ENCODE measurements at places on chromosomes 7 and 10.

- DNase-seq = no peak
- no peaks in the 10 kb centered on the region for H3K36me3 ChIP-seq
- no peaks in the 10 kb centered on the region for H3K27me3 ChIP-seq
- no peaks in the 10 kb centered on the region for H3K4me1 ChIP-seq
Measured at GRCh38 chr10:66095610-66096009, 830.2 kb upstream of the LRRTM3 start.

GRCh38 chr10:5563321-5563961 is 38.7 kb downstream of the CALML3 start:
- peaks cover 5% of the 10 kb centered on the region for H3K36me3 ChIP-seq
- H3K4me1 ChIP-seq = peaks cover 13% of the 10 kb centered on the region
- H3K4me3 ChIP-seq = peak overlapping the region; percentile 63
- H3K27ac ChIP-seq = no peak overlapping the region

- peaks cover 23% of the 10 kb centered on the region for H3K36me3 ChIP-seq
- H3K27me3 ChIP-seq = no peaks in the 10 kb centered on the region
- H3K4me3 ChIP-seq = no peak overlapping the region
- H3K4me1 ChIP-seq = peaks cover 5% of the 10 kb centered on the region
- DNase-seq = no peak
- no peak overlapping the region for H3K27ac ChIP-seq
Measured at GRCh38 chr7:158924956-158925355, 68.6 kb downstream of the DYNC2I1 start.

GRCh38 chr7:80540836-80541235 is 29.0 kb upstream of the GNAT3 start:
- no peaks in the 10 kb centered on the region for H3K27me3 ChIP-seq
- H3K27ac ChIP-seq = no peak overlapping the region
- no peaks in the 10 kb centered on the region for H3K36me3 ChIP-seq
- H3K4me3 ChIP-seq = no peak overlapping the region

DNA sequence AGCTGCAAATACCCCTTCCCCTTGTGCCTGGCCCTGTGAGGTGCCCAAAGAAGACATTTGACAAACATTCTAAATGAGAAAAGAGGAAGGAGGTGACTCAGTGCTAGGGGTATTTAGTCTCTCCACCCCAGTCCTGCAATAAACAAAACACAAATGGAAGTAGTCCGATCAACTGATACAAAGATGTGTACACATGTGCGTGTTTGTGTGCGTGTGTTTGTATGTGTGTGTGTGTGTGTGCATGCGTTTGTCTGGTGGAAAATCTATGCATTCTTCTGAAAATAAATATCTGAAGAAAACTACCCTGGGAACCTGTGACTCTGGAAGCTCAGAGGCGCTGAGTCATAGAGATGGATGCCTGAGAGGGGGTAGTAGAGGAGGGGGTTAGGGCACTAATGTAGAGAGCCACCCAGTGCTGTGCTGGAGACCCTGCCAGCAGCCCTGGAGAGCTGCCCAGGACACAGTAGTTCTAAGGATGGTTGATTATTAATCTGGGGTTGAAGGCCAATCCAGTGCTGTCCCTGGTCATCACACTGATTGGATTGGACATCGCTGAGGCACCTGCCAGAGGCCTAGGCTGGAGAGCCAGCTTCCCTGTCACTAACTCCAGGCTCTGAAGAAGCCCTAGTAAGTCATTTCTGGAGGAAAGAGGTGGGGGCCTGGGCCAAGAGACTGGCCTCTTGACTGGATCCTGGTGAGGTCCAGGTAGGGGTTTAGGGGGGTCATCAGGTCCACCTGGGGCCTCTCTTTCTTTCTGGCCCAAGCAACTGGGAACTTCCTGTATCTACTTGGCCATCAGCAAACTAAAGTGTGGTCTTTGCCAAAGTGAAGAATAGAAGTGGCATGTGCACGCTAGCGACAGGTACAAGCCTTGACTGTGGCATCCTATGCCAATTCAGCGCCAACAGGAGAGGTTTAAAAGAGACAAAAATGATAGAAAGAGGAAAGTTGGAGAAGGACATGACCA is 18.5 kb downstream of the SFTPA1 start:
- H3K27me3 ChIP-seq = peaks cover 37% of the 10 kb centered on the region
- no peak overlapping the region for H3K4me3 ChIP-seq
- no peaks in the 10 kb centered on the region for H3K4me1 ChIP-seq
- H3K36me3 ChIP-seq = no peaks in the 10 kb centered on the region

- peaks cover 71% of the 10 kb centered on the region for H3K27me3 ChIP-seq
- H3K36me3 ChIP-seq = no peaks in the 10 kb centered on the region
- no peak overlapping the region for H3K4me3 ChIP-seq
- DNase-seq = no peak
Measured at GRCh38 chr7:22551768-22552513, 52.0 kb upstream of the STEAP1B start.
